ENCODE measurements at places on chromosomes 3 and 15.

DNA sequence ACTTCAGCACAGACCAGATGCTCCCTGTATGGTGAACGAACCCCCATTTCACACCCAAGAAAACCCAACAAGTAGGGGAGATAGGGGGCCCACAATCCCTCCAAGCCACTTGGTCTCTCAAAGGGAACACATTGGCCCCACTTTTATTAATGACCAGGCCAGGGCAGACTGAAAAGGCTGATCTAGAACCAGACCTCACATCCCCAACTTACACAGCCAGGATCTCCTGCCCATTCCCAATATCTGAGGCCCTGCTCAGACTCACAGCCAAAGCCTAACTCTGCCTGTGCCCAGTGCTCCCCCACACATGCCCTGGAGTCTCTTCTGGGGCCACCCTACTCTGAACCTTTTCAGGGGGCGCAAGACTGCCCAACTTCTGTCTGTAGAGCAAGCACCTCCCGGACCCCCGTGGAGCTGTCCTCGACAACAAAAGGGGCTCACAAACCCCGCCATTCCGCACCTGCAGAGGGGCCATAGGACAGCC, 1.8 kb downstream of the PLXNB1 start:
- DNase-seq = no peak

DNA sequence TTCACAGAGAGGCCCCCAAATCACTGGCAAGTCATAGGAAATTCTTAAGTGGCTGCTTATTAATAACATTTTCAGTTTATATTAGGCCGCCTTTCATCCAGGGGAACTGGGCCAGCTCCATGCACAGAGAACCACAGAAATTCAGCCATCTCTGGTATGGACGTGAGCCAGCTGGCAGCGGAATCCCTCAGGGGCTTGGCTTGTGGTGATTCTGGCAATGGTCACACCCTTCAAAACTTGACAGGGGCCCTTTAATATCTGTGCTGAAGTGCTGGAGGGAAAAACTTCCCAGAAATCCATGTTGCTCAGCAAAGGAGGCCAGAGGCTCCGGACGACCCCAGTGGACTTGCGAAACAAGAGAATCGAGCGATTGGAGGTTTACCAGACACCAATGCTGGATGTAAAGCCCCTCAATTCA, 11.3 kb downstream of the PRICKLE2 start:
- DNase-seq = no peak

DNA sequence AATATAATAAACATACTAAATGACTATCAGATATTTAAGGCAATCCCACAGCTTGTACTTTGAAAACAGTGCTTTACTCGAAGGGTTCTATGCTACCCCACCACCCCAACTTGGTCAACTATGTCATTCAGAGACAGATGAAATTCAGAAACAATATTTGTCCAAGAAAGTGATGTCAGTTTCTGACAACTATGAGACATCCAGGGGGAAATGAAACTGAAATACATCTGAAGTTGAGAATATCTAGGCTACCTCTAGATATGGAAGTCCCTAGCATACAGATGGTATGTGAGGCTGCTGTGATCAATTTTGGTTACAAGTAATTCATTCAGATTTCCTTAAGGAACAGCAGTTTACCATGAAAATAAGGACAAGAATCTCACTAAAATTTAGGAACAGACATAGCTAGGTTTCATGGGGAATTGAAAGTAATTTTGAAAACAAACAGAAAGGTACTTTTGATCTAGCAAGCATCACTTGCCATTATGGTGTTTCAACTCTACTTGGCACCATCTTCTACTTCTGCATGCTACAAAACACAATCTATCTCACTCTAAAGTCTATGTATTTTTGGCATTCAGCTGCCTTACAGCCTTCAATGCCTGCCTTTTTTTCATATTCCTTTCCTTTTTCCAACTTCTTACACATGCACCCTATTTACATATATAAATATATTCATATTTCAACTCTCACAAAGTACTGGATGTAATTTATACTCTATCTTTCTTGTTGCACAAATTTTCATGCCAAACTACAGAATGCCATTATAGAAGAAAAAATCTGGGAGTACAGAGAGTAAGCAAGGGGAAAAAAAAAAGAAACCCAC, 21.7 kb downstream of the ATG3 start:
- DNase-seq = no peak

DNA sequence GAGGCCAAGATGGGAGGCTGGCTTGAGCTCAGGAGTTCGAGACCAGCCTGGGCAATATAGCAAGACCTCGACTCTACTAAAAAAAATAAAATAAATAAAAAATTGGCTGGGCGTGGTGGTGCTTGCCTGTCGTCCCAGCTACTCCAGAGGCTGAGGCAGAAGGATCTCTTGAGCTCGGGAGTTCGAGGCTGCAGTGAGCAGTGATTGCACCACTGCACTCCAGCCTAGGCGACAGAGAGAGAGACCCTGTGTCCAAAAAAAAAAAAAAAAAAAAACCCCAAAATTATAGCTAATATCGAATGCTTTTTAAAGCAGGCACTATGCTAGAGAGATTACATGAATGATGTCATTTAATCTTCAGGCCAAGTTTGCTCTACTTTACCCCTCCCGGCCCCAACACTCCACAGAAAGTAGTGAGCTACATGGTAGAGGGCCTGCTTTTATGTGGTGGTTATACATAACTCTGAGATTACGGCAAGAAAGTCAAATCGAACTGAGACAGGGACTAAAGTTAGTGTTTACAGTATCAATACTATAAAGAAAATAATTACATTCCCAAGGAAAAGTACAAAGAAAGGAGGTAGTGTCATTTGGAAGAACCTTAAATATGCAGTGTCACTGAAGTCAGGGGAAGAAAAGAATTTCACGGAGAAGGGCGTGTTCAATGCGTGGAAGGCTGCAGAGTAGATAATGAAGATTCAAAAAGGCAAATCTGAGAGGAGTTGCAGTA, 1.1 kb downstream of the ADPGK start:
- DNase-seq = no peak

DNA sequence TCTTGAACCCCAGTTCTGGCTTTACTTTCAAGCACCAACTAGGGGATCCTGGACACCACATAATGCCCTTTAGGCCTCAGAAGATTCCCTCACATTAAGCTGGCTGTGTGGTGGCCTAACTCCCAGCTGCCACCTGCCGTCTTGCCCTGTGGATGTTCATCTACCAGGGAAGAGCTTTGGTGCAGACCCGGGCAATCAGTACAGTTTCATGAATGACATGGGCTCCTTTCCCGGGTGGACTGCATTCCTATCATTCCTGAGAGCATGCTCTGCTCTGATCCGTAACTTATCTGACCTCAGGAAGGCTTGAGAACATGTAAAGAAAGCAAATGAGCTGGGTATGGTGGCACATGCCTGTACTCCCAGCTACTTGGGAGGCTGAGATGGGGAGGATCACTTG, 50.0 kb upstream of the GSK3B start:
- no peak for DNase-seq

DNA sequence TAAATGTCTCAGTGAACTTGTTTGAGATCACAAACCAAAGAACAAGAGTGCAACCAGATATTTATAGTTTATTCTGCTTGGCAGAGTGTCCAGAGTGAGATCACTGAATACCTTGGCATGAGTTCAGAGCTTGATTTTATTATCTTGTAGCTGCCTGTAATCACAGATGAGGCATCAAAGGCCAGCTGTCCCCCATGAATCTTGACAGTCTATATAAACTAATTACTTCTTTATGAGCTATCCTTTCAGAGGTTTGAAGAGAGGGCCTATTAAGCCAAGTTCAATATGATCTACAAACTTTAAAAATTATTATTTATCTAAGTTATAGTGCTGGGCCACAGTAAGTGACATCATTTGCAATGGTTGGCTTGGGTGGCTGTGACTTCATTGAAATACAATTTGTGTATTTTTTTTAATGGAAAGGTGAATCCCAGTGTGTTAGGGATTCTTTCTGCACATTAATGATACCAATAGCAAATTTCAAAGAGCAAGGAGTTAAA, 251.5 kb downstream of the CLSTN2 start:
- no peak for DNase-seq

GRCh38 chr3:117490716-117491115, 781.1 kb downstream of the TUSC7 start:
- DNase-seq = no peak

- no peak for DNase-seq
Measured at GRCh38 chr3:149678351-149678950, 20.6 kb upstream of the WWTR1 start.

DNA sequence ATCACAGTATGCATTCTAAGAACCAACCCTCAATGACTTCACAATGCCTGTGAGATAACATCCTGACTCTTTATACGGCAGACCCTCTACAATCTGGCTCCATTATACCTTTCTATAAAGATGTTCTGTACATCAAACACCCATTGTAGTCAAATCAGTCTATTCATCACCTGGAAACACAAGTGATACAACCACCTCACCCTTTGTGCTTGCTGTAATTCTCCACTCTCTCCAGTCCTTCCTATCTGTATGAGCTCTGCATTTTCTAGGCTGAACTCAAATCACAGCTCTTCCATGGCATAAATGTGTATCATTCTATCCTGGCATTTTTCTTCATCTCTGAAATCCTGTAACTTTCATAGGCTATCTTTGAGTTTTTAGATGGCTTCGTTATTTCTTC, 539.4 kb downstream of the GRM7 start:
- no peak for DNase-seq

- DNase-seq = no peak
Measured at GRCh38 chr3:29373131-29373680, 92.3 kb downstream of the RBMS3 start.

DNA sequence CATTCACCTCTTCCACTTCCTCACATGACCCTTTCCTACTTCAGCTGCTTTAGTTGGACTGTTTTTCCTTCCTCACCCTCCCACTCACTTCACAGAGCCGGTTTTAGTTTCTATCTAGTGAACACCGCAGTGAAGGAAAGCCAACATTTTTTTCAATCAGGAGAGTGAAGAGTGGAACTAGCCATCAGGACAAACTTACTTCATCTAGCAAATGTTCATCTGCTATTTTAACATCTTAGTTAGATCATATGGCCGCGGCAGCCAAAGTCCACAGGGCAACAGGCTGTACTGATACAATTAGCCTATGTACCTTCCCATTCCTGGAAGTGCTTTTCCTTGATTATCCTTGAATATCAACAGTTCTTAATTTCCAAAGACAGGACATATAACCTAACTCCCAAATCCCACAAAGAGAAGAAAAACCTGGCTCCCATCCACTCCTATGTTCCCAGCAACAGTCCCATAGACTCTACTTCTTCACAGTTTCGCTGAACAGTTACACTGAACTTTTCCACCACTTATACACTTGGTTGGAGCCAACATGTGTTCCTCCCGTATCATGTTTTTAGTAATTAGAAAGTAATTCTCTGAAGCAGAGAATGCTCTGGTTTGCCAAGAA, 456.2 kb upstream of the THBS1 start:
- DNase-seq = no peak

- no peak for DNase-seq
Measured at GRCh38 chr15:73655724-73656123, 22.5 kb upstream of the NPTN start.

GRCh38 chr3:103057003-103057402, 622.2 kb downstream of the ZPLD1 start:
- no peak for DNase-seq

DNA sequence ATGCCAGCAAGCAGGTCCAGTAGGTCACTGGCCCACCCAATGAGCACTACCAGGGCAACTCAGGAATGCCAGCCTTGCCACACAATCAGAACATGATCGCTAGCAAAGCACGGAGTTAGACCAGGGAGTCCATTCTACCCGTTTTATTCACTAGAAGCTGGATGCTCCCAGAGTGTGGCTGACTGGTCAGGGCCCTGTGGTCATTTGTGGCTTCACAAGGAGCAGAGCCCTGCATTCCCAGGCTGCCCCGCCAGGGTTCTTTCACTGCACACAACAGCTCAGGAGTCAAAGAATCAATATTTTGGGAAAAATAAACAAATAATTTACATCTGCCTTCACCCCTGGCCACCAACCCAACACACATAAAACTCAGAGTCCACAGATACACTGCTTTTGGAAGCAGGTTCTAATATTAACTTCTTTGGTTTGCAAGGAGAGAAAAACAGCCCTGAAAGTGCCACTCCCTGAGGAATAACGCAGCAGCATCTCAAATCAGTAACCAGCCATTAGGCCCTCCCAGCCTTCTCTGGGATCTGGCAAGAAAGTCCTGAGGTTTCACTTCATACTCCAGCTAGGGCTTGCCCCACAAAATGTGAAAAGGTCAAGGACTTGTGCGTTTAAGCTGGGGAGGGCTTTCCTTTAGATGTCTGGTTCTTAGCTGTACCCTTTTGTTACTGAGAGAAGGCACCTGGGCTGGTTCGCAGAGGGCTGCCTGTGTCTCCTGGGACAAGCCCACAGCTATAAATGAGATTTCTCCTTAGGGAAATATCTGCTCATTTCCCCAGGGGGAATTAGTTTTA, 16.0 kb downstream of the SIAH2 start:
- DNase-seq = no peak

GRCh38 chr3:168973206-168973605, 690.3 kb downstream of the MECOM start:
- no peak for DNase-seq

GRCh38 chr3:137105277-137105977, 147.6 kb downstream of the IL20RB start:
- no peak for DNase-seq

DNA sequence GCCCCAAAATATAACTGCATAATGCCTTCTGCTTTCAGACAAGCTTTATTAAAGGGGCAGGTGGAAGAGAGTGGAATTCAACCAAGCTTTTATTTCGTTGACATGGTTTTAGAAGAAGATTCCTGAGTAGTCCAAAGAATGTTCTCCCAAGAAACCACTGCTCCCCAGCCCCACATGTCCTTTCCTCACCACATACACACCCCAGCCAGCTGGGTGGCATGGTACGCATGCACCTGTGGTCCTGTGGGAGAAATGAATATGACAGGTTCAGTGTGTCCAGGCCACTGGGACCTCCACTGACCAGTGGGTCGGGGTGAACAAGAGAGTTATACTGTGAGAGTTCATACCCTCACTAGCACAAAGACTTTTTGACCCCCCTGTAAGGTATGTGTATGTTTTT, 30.2 kb downstream of the ARID3B start:
- DNase-seq = no peak

DNA sequence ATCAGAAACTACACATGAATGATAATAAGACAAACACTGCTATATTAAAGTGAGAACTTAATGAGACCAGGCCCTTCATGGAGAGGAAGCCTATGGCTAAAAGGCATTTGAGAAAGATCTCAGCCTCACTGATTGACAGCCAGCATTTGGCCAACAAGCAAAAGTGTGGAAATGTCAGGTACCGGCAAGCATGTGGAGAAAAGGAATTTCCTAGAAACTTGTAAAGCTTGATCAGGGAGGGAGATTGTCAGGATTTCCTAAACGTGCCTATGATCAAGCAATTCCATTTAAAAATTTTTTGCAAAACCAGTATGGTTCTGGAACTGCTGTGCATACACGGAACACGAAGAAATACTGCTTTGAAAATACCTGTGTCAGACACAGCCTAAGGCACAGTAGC, 220.3 kb upstream of the ATP10A start:
- DNase-seq = no peak

DNA sequence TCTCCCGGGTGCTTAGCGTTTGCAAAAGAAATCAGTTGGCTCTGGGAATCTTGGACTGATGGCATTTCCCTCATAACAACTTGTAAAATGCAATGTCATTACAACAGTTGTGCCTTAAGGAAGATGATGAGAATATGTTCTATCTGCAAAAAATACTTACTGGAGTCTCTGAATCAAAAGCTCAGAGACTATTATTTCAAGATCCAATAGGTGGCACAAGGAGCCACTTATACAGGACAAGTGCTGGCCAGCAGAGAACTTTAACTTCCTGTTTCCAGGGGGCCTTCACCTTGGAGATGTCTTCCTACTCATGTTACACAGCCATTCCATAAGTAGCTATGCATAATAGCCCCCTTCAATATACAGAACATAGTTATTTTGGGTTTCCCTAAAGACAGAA, 8.9 kb upstream of the RPS27L start:
- DNase-seq = no peak

Measured in T-helper 1 cell (primary cell).